ENCODE measurements at places on chromosomes 5 and 9. TPM values are rescaled to one million over a fixed set of nuclear protein-coding genes. Genes with fewer than 3 reads are reported as not detected.
A peak's percentile ranks its signal among the peaks of the same experiment; 100 is the strongest.

Gene SLC6A19
- not detected for total RNA-seq

DNA sequence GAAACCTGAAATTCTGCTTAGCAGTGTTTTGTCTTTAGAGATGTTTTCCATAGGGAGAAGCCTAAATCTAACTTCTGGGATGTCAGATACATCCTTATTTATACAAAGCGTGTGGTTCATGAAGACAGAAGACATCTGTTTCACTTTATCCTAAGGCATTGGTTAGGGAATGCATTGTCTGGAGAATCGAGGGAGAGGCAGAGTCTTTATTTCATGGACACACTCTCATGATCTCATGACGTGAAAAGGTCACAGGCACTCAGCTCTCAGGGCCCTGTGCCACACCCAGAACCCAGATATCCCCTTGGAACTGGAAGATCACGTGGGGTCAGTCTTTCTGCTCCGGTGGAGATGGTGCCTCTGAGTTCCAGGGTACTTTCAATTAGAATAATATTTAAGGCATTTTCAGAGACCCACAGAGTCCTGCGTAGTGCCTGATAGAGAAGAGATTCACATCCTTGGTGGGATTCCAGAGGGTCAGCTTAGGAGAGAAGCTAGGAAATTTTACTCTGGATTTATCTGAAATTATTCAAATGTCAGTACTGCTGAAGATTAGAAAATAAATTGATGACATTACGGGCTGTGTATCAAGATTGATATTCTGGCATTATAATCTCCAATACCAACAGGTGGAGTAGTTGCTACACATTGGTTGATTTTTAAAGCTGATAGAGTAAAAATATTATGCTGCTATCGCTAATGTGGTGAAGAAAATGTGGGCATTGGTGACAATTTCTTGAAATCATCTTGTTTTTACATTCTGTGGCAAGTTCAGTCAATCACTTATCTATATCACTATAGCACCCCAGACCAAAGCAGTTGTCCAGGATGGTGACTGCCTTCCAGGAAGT is 378.3 kb downstream of the MTRR start:
- H3K4me3 ChIP-seq: no peak overlapping the region
- H3K36me3 ChIP-seq: no peaks in the 10 kb centered on the region
- DNase-seq: no peak
- H3K27ac ChIP-seq: no peak overlapping the region
- no peaks in the 10 kb centered on the region for H3K27me3 ChIP-seq

DNA sequence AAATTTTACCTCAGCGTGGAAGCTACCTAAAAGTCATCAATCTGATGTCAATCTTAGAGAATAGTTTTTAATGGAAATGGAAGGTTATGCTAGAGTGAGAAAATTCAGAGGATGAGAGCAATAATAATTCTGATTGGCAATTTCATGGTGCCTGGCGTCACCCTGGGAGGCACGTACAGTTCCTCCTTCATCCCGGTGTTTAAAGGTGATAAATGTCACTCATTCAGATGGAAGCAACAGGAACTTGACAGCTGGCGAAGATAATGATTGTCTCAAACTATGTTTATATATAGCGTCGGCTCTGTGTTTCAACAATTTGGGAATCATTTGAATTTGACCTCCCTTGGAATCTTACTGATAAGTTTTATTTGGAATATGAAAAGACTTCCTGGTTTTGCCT is 108.4 kb downstream of the MED10 start:
- H3K36me3 ChIP-seq: no peaks in the 10 kb centered on the region
- no peak overlapping the region for H3K4me3 ChIP-seq
- H3K27me3 ChIP-seq: no peaks in the 10 kb centered on the region

Gene SERINC5
- 12.2 TPM for total RNA-seq

GRCh38 chr5:54294097-54294667 is 16.2 kb downstream of the ARL15 start:
- H3K27ac ChIP-seq: peak overlapping the region; percentile 82
- no peak overlapping the region for H3K4me3 ChIP-seq
- DNase-seq: no peak
- peaks cover 65% of the 10 kb centered on the region for H3K4me1 ChIP-seq

- no peaks in the 10 kb centered on the region for H3K36me3 ChIP-seq
- peak overlapping the region; percentile 79 for H3K27ac ChIP-seq
- peaks cover 88% of the 10 kb centered on the region for H3K4me1 ChIP-seq
- DNase-seq: no peak
- H3K4me3 ChIP-seq: no peak overlapping the region
- peaks cover 8% of the 10 kb centered on the region for H3K27me3 ChIP-seq
Measured at GRCh38 chr5:168020542-168021294, 270.7 kb upstream of the WWC1 start.

DNA sequence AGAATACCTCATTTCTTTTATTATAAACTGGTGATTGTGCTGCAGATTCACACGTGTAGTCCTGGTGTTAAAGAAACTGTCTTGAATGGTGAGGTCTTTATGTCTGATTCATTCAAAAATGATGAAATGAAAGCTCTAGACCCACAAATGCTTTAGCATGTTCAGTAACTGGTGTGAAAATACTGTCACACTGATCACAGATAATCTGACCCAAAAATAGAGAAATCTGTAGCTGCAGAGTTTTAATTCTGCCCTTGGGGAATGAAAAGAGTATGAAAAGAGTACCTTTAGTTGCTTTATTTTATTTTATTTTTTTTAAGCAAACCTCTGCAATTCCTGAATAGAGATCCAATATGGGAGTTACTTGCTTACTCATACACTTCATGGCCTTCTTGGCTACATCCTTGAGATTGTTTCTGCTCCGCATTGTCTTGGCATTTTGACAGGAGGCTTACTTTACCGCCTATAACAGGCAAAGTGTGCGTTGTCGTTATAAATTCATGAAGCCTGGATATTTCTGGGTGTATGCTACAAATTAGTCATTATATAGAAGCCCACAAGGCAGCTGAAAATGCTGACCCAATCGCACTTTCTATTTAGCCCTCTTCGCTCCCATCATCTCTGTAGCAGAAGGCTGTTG is 2.7 kb downstream of the RGMB start:
- no peak for DNase-seq
- no peaks in the 10 kb centered on the region for H3K27me3 ChIP-seq
- H3K4me3 ChIP-seq: peak overlapping the region; percentile 91
- H3K36me3 ChIP-seq: peaks cover 2% of the 10 kb centered on the region
- H3K4me1 ChIP-seq: peaks cover 74% of the 10 kb centered on the region
- H3K27ac ChIP-seq: no peak overlapping the region

Gene ELOVL7
- 0.19 TPM for total RNA-seq

DNA sequence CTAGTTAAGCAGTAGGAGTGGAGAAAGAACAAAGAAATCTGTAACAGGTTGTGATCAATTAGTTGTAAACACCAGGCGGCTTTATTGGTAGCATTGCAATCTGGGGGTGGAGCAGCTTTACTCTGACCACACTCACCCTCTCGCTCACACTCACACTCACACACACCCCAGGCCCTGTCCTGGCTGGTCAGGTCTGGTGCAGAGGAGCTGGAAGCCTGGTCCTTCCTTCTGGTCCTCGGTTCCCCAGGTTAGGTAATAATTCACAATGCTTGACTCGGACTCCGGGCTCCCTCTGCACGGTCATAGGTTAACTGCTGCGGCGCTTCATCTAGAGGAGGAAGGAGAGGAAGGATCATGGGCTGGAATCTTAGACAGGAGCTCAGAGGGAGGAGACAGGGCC is 1.6 kb downstream of the CCL19 start:
- DNase-seq: no peak
- no peaks in the 10 kb centered on the region for H3K4me1 ChIP-seq
- H3K27me3 ChIP-seq: no peaks in the 10 kb centered on the region
- no peak overlapping the region for H3K27ac ChIP-seq

DNA sequence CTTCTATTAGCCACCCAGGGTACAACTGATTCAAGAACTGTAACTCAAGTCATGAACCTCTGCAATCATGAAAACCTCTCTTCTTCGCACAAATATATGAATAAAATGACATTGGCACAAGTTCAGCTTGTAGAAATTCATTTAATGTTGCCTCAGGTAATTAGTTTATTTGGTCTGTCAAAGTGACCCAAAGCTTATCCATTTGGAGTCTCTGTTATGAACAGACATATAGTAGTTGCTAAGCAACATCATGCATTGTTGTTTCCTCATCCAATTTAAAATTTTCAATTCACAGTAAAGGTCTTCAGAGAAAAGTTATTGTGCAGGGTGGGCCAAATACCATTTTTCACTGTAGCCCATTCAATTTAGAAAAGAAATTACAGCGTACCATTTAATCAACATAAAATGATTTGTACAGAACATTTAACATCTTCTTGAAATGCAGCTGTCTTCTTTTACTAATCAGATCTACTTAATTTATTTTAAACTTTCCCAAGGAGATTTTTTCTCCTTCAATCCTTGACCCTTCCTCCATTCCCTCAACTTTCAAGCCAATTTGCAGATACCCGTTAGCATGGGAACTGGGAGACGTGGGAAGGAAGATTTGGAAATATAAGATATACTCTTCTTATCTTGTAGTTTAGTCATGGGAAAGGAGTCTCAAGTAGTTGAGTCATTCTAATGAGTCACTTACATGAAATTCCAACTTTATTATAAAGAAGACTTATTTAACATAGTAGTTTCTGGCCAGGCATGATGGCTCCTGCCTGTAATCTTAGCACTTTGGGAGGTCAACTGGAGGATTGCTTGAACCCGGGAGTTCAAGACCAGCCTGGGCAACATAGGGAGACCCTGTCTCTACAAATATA is 231.3 kb downstream of the ATPSCKMT start:
- no peak overlapping the region for H3K4me3 ChIP-seq
- no peak overlapping the region for H3K27ac ChIP-seq
- H3K4me1 ChIP-seq: no peaks in the 10 kb centered on the region
- H3K36me3 ChIP-seq: no peaks in the 10 kb centered on the region

Gene SLC6A3
- not detected for total RNA-seq

DNA sequence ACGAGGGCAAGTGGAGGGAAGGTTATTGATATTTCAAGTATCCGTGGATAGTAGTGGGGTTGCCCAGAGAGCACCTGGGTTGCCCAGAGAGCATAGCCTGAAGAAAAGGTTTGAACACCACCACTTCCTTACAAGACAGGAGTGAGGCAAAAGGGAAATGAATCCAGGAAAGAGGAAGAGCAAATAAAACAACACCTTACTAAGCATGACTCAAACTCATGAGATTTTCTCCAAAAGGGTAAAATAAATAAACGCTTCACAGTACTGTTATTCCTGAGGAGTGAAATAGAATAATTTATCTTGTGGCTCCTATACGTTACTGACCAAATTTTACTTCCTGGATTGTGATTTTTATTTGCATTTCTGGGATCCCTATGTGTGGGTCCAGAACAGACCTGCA is 65.2 kb upstream of the PTPRD start:
- no peak overlapping the region for H3K27ac ChIP-seq
- no peak overlapping the region for H3K4me3 ChIP-seq
- H3K4me1 ChIP-seq: no peaks in the 10 kb centered on the region
- H3K36me3 ChIP-seq: no peaks in the 10 kb centered on the region

- no peaks in the 10 kb centered on the region for H3K27me3 ChIP-seq
- peaks cover 6% of the 10 kb centered on the region for H3K36me3 ChIP-seq
- H3K4me3 ChIP-seq: no peak overlapping the region
- H3K4me1 ChIP-seq: peaks cover 39% of the 10 kb centered on the region
- no peak for DNase-seq
Measured at GRCh38 chr5:43303242-43303641, 10.0 kb downstream of the HMGCS1 start.

Gene GPR150
- 0.14 TPM for total RNA-seq

Gene GDA
- total RNA-seq: 0.85 TPM

- DNase-seq: no peak
- H3K27me3 ChIP-seq: no peaks in the 10 kb centered on the region
- no peaks in the 10 kb centered on the region for H3K36me3 ChIP-seq
- no peak overlapping the region for H3K27ac ChIP-seq
Measured at GRCh38 chr5:125103459-125103858, 357.0 kb upstream of the ZNF608 start.

Gene OR13C8
- total RNA-seq: not detected

Gene LVRN
- total RNA-seq: 0.14 TPM

Gene ADGRD2
- not detected for total RNA-seq

DNA sequence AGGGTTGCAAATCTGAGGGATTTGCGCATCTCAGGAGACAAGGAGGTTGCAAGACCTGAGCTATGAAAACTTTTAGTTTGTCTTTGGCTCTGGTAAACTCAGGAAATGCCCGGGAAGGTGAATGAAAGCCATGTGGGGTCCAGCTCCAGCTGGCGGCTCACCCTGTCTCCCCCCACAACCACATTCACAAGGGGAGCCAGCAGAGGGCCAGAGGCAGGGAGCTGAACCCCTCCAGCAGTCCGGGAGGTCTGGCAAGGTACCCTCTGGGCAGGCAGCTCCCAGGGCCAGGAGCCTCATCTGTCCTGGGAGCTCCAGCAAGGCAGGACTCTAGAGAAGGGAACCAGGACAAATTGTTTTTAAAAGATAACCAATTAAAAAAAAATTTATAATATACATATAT is 2.5 kb upstream of the FGFR4 start:
- DNase-seq: no peak
- H3K36me3 ChIP-seq: no peaks in the 10 kb centered on the region
- no peak overlapping the region for H3K4me3 ChIP-seq
- peaks cover 60% of the 10 kb centered on the region for H3K27me3 ChIP-seq
- peaks cover 22% of the 10 kb centered on the region for H3K4me1 ChIP-seq
- no peak overlapping the region for H3K27ac ChIP-seq

GRCh38 chr5:147454996-147455677 is 54.7 kb downstream of the DPYSL3 start:
- H3K36me3 ChIP-seq: no peaks in the 10 kb centered on the region
- no peak for DNase-seq
- H3K4me1 ChIP-seq: peaks cover 49% of the 10 kb centered on the region

Gene NPR3
- 81.0 TPM for total RNA-seq

GRCh38 chr5:124285071-124285470 is 461.4 kb downstream of the ZNF608 start:
- no peak for DNase-seq
- no peaks in the 10 kb centered on the region for H3K36me3 ChIP-seq
- H3K4me1 ChIP-seq: peaks cover 22% of the 10 kb centered on the region
- no peaks in the 10 kb centered on the region for H3K27me3 ChIP-seq
- H3K4me3 ChIP-seq: no peak overlapping the region

Gene CAAP1
- total RNA-seq: 7.9 TPM

GRCh38 chr9:35488021-35488420 is 1.9 kb upstream of the RUSC2 start:
- H3K27ac ChIP-seq: peak overlapping the region; percentile 93
- H3K36me3 ChIP-seq: no peaks in the 10 kb centered on the region
- no peak for DNase-seq
- H3K27me3 ChIP-seq: no peaks in the 10 kb centered on the region
- peak overlapping the region; percentile 24 for H3K4me3 ChIP-seq
